ENCODE measurements at places on chromosomes 11 and 22.

- no peak for DNase-seq
Observed at GRCh38 chr11:58647866-58648265, 25.4 kb downstream of the CNTF start.

- no peak for DNase-seq
Observed at GRCh38 chr11:8296038-8296649, 32.5 kb upstream of the LMO1 start.

- no peak for DNase-seq
Observed at GRCh38 chr11:94533206-94533605, 10.5 kb upstream of the FUT4 start.

DNA sequence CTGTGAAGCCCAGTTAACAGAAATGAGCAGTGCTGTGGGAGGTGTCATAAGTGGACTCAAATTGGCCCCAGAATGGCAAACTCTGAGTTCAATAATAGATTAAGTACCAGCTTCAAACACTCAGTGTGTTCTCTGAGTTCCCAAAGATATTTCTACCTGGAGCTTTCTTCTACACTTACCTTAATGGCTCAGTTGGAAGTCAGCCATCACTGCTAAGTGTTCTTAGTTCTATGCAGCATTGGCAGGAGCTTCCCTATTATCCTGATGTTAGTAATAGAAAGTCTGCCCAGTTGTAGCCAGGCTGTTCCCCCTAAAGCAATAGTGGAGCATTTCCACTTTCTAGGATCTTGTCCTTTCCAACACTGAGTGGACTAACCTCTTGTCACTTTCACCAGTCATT, 9.7 kb upstream of the PIK3IP1 start:
- DNase-seq, result no peak

GRCh38 chr11:102234779-102235439, 82.4 kb upstream of the BIRC3 start:
- no peak for DNase-seq

DNA sequence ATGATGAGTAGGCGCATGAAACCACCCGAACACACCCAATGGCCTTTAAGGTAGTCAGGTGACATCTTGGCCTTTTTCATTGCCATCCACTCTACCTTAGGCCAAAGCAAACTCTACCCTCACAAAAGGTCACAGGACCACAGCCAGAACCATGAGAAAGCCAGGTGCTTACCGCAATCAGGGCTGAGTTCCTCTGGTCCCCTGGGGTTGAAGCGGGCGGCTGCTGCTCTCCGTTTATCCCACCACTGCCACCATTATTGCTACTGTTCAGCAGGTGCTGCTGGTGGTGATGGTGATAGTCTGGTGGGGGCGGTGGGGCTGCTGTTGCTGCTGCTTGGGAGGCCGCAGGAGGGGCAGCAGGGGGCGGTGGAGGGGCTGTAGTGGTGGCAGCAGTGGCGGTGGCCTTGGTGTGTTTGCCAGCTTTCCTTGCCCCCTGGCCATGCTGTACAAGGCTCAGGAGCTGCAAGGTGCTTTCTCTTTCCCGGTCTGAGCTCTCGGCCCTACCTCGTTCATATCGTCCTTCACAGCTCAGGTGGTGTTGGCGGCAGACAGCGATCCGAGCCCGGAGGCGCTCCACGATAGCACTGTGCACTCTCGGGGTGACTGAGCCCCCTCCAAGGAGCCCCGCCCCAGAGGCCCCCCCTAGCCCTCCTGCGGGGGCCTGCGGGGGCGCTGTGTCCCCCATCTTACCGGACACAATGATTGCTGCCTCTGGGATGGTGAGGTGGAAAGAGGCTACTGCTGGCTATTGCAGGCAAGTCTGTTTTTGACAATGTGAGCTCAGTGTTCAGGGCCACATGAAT, 1.6 kb downstream of the MAML2 start:
- no peak for DNase-seq
